Activated T-helper 1 cell treated with anti-CD3 and anti-CD28 coated beads, Interleukin-2, amount 50 U/mL, for 16 hours (primary cell): ENCODE measurements at places on chromosomes 5 and 9.

DNA sequence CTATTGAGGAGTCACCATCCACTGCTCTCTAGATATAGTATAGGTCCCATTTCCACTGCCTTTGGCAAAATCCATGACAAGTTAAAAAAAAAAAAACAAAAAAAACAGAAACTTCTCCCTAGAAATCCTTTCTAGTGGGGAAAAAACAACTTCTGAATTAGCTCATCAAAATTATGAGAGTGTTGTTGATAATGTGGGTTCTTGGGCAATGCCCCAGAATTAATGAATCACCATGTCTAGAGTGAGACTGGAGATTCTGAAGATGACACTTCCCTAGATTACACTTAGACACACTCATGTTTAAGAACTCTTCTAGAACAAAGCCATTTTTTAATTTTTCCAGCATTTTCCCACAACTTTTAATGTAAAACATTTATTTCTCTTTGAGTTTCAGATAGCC lies 728.0 kb upstream of the C9orf72 start:
- DNase-seq: no peak

DNA sequence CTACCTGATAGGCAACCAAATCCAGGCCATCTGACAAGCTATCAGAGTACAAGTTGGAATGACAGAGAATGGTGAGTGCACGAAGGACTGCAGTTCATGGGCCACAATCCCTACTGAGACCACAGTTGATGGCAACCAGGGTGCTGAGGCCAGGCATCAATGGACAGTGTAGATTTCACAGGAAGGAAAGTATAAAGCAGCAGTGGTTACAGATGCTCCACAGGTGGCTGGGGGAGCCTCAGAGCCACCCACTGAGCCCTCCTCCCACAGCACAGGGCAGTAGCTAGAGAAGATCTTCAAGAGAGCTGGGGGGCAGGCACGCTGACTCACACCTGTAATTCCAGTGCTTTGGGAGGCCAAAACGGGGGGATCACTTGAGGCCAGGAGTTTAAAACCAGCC lies 49.4 kb downstream of the RETREG1 start:
- DNase-seq: no peak

- no peak for DNase-seq
Observed at GRCh38 chr5:75243100-75243499, 6.4 kb upstream of the ANKRD31 start.

- no peak for DNase-seq
Observed at GRCh38 chr9:94086486-94087345, 2.5 kb downstream of the PTPDC1 start.

DNA sequence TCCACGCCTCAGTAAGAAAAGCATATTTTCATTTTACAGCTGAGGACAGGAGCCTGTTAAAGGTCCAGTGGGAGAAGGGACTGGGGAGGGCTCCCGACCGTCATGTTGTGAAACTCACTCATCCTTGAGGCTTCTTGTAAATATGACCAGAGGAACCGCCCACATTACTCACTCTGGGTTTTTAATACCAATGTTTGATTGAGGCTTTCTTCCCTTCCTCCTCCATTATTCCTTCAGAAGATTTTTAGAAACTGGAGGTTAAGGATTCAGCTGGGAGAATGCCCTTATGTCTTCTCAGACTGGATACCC lies 61.4 kb upstream of the GLRX start:
- no peak for DNase-seq

GRCh38 chr5:108726446-108727235 lies 21.1 kb upstream of the FER start:
- DNase-seq: no peak

GRCh38 chr5:132459983-132460838 lies 30.4 kb downstream of the IRF1 start:
- DNase-seq: no peak
